ENCODE measurements at places on chromosomes 11 and 22.

DNA sequence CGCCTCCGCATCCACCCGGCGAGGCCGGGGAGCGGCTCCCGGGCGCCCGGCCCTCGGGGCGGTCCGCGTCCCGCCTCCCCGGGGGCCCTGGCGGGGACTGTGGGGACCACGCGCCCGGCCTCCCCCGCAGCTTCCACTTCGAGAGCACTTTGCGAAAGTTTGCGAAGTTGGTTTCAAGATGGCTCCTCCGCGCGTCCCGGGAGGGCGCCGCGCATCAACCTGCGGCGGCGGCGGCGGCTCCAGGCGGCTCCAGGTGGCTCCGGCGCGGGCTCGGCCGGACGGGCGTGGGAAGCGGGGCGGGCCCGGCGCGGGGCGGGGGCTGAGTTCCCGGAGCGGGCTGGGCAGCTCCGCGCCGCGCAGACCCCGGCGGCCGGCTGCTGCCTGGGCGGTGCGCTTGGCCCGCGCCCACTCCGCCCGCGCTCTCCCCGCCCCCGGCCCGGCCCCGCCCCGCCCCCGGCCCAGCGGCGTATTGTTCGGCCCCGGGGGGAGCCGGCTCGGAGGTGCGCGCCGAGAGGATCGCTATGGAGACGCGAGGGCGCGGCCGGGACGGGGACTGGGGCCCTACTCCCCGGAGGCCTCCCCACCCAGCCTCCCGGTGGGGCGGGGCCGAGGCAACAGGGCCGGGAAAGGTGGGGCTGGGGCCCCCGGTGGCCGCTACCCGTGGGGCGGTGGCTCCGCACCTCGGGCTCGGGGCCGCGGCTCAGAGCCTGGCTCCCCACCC lies at the start of gene CELSR1:
TSS of gene CELSR1 (minus strand) at position 396 of the 721 bp plus-strand sequence. CDS start 450 bp downstream, outside the sequence.
- DNase-seq, result no peak

- peak; percentile 37 for DNase-seq
These were observed 1.6 kb downstream of the SPON1 start for GRCh38 chr11:13963949-13964770.

- no peak for DNase-seq
These were observed 71.3 kb downstream of the BCR start for GRCh38 chr22:23251445-23252093.

GRCh38 chr22:49724030-49724892 lies 103.4 kb downstream of the BRD1 start:
- DNase-seq, result no peak

GRCh38 chr11:1675536-1676228 lies 21.3 kb upstream of the KRTAP5-6 start:
- no peak for DNase-seq

- DNase-seq, result no peak
These were observed 9.2 kb upstream of the NAA40 start for GRCh38 chr11:63929616-63930015.

- DNase-seq, result no peak
These were observed 4.3 kb downstream of the CAPN5 start for GRCh38 chr11:77071077-77071476.

DNA sequence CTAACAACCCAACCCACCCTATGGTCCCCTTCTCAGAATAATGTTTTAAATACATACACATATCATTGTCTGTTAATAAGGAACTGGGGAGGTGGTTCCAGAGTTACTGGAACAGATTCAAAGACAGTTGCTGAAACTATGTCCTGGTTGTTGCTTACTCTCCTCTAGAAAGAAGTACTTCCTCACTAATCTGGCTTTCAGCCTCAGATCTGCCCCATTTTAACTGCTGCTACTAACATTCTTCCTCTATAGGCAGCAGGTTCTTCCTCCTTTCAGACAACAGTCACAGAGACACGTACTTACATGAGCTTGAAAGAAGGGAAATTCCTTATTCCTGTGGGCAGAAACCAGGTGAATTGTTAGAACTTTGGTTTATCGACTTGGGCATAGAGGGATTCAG lies 8.1 kb upstream of the NEU3 start:
- DNase-seq, result no peak

GRCh38 chr11:62999649-63000048 lies 14.9 kb upstream of the SLC22A6 start:
- no peak for DNase-seq

DNA sequence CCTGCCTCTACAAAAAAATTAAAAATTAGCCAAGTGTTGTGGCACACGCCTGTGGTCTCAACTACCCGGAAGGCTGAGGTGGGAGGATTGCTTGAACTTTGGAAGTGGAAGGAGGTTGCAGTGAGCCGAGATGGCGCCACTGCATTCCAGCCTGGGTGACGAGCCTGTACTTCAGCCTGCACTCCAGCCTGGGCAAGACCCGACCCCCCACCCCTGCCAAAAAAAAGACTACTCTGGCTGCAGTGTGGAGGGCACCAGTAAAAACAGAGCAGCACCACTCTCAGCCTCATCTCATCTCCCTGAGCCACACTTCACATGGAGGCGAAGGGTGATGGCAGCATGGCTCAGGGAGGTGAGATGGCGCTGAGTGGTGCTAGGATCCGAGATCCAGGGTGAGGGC lies 50.3 kb upstream of the THY1 start:
- no peak for DNase-seq

DNA sequence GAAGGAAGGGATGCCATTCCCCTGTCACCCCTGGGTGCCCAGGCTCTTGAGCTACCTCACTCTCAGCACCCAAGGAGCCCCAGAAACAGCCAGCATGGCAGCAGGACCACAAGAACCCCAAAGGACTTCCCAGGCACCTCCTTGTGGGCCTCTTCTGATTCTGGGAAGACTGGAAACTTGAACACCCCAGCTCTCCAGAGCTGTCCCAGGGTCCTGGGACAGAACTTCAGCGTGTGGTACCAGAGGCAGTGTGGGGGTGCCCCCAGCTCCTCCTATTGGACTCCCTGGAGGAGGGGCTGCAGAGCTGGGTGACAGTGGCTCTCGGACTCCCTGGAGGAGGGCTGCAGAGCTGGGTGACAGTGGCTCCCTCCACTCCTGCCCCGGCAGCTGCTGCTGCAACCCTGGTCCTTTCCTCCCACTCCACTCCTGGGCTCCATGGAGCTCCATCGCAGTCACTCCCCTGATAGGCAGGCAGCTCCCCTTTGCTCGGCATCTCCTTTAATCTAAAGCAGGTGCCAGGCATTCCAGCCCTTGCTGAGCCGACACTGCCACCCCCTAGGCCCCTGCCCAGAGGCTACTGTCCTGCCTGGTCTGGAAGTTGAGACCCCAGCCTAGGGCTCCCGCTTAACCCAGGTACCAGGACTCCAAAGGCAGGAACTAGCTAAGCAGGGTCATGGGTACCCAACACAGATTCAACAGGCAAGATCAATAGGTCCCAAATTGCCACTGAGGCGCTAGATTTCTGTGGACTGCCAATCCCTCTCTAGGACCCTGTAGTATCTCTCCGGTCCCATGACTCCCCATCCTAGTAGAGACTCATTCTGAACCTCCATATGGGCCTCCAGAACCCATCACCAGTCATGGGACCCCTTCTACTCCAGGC lies 2.7 kb downstream of the BCL9L start:
- no peak for DNase-seq

- no peak for DNase-seq
These were observed 530.3 kb downstream of the BRD1 start for GRCh38 chr22:49297286-49297870.

DNA sequence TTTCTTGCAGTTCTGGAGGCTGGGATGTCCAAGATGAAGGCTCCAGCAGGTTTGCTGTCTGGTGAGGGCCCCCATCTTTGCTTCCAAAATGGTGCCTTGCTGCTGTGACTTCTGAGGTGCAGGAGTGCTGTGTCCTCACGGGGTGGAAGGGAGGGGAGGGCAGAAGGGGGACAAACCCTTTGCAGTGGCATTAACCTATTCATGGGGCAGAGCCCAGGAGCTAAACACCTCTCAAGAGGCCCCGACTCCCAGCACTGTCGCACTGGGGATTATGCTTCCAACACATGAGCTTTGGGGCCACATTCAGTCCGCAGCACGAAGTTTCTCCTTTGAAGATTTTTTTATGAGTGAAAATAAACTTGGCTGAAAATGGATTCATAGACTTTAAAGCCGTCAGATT lies 25.5 kb upstream of the OSBPL5 start:
- DNase-seq, result no peak

DNA sequence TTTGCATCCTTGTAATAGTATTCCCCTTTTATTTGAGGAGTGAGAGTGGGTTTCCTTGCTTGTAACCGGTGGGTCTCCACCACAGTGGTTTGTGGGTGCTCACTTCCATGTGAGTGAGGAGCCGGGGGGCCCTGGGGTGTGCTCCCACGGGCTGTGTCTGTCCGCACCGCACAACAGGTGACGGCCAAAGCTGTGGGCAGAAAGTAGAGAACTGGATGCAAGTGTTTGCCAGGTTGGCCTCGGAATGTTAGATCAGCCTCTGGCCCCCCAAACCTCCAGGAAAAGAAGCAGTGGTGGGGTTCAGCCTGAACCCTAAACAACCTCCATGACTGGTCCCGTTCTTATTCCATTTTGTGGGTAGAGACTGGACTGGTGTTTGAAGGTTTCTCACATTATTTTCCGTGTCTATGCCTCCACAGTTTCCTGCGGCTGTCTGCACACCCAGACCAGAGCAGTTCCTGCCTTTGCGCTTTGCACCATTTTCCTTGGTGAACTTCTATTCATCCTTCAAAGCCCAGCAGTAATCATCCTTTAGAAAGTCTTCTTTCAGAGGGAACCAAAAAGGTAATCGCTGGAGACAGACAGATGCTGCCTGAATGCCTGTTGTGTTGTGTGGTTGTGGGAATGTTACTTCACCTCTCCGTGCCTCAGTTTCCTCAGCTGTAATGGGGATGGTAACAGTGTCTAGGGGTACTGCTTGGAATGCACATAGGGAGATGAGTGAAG lies 77.2 kb downstream of the MYEOV start:
- no peak for DNase-seq

DNA sequence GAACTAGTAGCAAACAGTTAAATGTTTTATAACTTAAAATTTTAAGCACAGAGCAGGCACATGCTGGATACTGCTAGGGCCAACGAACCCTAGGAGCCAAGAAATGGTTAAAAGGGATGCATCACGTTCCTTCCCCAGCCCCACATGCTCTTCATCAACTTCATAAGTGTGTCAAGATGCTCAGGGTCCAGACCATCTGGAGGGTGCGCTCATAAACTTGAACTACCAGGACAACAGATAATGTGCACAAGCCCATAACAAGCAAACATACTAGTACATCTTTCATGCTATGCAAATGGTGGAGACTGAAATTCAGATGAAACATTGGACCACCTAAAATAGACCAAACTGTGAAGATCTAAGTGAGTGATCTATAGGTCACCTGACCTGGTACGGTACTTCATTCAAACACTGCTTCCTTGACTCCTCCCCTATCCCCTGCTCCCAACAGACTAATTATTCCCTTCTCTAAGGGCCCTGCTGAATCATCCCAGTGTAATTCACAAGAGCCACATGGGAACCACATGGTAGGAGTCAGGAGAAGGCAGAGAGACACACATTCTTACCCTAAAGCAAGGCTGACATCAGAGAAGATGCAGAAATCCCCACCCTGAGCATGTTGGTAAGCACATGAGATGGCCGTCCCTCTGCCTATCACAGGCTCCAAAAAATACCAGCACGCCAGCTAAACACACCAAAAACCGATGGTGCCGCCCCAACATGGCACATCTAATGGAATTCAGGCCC lies 83.9 kb downstream of the ETS1 start:
- no peak for DNase-seq

GRCh38 chr11:73217131-73217809 lies 811 bp upstream of the P2RY2 start:
- DNase-seq, result no peak

DNA sequence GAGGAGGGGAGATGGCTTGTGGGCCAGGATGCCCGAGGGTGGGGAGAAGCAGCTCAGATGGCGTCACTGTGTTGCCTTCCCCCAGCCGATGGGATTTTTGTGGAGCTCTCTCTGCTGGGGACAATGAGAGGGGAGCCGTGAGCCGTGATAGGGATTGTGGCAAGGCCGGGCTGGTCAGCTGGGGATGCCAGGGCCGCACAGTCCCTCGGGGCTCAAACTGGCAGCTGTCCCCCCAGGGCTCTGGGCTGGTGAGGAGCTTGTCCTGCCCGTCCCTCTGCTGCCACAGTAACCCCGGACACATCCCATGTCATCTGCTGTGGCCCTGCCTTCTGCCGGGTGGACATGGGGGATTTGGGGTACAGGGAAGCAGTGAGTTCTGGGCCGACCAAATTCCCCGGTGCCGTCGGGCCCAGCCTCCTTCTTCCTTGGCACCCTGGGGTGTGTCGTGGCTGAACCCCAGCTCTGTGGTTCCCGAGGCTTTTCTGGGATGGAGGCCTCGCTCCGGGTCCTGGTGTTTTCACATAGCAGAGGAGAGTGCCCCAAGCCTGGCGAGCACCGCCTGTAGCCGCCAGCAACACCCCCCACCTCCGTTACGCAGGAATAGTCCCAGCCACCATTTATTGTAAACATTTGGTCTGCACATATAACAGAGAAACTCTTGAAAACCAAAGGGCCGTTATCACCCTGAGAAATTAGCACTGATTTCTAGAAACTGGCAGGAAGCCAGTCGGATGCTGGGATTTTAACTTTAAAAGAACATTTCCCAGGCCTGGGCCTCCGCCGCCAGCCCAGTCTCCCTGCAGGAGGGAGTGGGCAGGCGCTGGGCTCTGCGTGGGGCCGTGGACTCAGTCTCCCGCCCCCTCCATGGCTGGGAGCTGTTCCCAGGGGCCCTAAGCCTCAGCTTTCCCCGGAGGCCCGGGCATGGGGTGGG lies 9.9 kb downstream of the BRSK2 start:
- DNase-seq, result no peak

- no peak for DNase-seq
These were observed 28.7 kb downstream of the CYTH4 start for GRCh38 chr22:37310815-37311595.

- no peak for DNase-seq
These were observed 1.4 kb downstream of the NEFH start for GRCh38 chr22:29481265-29482000.

- DNase-seq, result no peak
These were observed 67.9 kb downstream of the DCUN1D5 start for GRCh38 chr11:103024086-103024485.

DNA sequence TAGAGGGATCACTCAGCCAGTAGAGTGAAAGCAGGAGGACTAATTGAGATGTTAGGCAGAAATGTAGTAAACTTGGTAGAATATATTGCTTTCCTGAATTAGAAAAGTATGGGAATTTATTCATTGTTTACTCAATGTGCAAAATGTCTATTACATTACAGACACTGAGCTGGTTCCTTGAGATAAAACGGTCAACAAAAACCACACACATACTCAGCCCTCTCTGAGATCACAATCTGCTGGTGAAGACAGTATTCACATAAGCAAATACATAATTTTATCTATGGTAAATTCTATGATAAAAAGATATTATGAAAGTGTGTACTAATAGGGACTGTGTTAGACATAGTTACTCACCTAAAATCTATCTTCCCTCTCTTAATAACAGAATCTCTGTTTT lies 833.5 kb downstream of the KCNA4 start:
- no peak for DNase-seq

DNA sequence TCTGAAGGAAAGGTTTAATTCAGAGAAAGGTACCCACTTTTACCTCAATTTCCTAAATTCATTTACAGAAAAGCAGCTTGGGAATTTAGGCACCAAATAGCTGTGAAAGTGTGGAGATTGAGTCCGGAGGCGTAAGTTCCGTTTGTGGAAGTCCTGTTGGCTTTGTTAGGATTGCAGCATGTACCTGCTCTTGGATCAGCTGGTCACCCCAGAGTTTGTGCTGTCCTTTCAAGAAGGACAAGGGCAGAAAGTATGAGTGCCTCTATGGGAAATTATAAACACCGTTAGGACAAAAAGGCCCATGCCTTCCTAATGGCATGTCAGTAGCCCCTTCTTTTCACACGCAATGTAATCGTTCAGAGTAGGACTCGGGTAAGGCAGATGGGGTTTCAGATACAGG lies 97.8 kb downstream of the SCN3B start:
- no peak for DNase-seq
